Activated CD8-positive, alpha-beta memory T cell treated with anti-CD3 and anti-CD28 coated beads for 1 hour (primary cell): ENCODE measurements at places on chromosomes 11 and 22.

DNA sequence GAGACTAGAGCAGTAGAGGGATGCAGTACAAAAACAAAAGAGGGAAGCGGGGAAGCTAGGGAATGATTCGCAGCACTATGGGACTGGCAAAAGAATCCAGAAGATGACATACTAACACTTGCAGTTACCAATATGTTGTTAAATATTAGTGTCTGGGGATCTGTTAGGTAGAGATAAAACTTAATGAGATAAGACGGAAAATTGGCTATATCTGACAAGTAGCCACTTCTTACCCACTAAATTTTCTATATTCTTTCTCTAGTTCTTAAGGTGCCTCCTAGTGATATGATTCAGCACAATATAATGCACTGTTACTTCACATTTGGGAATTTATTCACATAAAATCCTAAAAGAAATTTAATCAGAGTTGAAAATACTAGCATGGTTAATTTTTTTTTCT, 30.8 kb downstream of the CCDC90B start:
- DNase-seq = no peak

DNA sequence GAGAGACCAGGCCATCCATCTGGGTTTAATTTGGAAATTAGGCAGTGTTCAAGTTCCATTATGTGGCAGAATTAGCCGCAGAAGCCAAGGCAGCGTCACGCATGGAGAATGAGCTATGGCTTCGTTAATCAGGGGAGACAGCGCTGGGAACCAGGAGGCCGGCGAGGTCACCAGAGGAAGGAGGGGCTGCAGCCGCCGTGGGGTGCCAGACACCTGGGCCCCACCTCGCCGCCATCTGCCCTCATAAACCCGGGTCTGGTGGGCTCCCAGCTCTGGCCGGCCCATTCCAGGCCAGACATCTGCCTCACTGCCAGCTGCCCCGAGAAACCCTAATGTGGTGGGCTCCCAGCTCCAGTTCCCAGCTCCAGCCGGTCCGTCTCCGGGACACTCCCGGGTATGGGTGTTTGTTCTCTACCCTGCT, 676.9 kb downstream of the BRD1 start:
- DNase-seq = no peak

DNA sequence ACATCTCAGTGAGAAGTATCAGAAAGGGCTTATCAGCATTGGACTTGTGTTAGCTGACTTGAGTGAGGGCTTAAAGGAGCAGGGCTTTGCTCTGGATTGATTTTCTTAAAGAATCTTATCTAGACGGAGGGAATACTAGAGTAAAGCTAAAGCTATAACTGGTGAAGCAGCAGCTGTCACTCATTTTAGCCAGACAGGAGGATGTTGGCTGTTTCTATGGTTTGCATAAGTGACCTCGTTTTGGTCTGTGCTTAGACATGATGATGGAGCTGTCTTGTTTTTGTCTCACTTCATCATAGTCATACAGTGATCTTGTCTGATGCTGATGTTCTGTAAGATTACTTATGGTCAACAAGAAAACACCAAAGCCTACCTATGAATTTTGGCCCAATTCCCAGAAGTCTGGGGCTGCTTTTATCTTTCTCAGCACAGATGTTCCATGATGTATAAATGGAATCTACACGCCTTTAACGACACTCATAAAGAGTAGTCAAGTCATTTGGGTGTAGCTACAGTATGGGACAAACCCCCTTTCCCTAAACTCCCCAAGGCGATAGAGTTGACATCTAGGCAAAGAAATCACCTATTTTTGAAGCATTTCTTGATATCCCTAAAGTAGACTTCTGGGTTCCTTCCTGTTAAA, 77.5 kb upstream of the UCP3 start:
- no peak for DNase-seq

- no peak for DNase-seq
Measured at GRCh38 chr11:102488208-102488607, 35.6 kb upstream of the TMEM123 start.

- DNase-seq = no peak
Measured at GRCh38 chr11:71247551-71248250, 4.7 kb downstream of the SHANK2 start.

- DNase-seq = no peak
Measured at GRCh38 chr11:122513997-122514396, 141.5 kb upstream of the UBASH3B start.

DNA sequence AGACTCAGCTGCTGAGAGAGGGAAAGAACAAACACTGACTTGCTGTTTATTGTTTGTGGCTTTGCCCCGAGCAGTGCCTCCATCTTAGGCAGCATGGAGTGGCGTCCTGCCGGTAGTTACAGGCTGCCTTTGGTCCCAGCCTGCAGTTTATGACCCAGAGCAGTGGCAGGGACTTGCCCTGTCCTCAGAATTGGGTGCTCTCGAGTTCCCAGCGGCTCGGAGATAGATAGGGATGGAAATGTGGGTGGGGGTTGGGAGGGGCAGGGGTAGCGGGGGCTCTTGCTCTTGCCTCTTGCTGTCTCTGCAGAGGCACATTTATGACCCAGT, 3.1 kb downstream of the ALX4 start:
- DNase-seq = no peak

DNA sequence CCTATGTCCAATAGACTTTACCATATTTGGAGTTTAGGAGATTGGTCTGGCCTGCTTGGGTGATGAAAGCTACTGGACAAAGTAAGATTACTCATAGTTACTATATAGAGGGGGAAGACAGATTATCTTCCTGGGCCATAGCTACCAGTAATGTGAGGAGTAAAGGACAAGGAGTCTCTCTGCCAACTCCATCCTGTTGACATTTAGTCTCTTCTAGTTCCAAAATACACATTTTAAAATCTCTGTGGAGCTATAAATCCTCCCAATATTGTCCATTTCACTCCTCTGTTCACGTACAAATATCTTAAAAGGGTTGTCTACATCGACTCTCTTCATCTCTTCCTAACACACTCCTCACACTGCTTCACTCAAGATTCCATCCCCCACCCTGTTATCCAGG, 1.1 kb upstream of the OR51D1 start:
- DNase-seq = no peak

DNA sequence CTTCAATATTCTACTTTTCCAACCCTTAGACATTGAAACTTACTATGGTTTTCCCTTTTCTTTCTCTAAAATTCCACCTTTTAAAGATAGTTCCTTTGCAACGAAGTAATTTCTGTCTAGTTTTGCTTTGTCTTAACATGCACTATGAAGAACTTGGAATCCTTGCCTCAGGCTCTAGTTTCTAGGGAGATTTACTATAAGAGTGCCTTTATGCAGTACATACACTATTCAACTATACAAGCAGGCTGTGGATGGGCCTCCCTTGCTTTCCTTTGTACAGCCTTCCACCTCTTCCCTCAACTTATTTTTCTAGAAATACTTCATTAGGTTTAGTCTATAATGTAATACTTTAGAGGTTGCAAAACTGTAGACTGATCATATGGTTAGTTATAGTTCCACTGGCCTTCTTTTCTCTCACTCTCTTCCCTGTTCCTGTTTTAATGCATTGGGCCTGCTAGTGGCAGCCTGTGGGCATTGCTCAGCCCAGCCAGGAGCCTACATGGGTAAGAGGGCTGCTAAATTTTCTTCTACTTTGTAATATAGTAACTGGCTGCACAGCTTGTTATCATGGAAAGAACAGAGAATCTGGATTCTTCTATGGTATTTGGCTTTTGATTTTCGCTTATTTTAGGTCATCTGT, 100.2 kb downstream of the C11orf87 start:
- DNase-seq = no peak

- DNase-seq = no peak
Measured at GRCh38 chr11:105357764-105358163, 218.2 kb upstream of the CARD18 start.

DNA sequence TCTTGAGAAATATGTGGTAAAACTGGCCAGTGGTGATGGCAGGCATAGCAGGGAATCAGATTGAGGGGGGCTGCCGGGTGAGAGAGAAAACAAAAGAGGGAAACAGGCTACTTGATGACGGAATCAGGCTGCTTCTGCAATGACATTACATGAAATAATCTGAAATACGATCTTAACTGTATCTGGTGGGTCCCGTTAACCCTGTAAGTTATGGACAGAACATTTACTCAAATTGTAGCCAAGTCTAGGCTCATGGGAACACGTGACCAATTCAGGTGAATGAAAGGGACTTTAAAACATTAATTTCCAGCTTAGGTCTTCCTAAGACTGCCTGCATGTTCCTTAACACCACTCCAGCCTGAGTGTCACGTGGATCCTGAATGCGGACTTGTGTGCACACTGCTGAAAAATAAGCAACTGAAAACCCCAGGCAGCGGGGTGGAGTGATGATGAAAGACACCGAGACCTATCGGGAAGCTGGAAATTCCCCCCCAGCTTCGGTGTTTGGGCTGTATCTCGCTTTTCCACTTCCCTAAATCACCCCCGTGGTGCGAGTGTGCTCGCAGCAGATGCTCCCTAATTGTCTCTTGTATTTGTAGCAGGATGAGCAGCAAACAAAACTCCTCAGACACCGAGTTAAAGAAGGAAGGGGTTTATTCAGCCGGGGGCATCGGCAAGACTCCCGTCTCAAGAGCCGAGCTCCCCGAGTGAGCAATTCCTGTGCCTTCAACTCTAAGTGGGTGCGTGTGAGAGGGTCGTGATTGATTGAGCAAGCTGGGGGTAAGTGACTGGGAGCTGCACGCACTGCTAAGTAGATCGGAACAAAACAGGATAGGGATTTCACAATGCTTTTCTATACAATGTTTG, 145.0 kb upstream of the GRK3 start:
- no peak for DNase-seq

DNA sequence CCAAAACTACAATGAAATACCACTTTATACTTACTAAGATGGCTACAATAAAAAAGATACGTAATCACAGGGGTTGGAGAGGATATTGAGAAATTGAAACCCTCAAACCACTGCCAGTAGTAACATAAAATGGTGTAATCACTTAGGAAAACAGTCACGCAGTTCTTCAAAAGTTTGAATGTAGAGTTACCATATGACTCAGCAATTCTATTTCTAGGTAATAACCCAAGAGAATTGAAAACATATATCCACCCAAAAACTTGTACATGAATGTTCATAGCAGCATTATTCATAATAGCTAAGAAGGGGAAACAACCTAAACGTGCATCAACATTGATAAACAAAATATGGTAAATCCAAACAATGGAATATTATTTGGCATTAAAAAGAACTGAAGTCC, 24.4 kb upstream of the PSMA1 start:
- DNase-seq = no peak

GRCh38 chr11:114785820-114786219, 107.5 kb downstream of the NXPE2 start:
- DNase-seq = no peak

GRCh38 chr11:128884703-128885338, 6.3 kb upstream of the KCNJ5 start:
- DNase-seq = peak; percentile 24

DNA sequence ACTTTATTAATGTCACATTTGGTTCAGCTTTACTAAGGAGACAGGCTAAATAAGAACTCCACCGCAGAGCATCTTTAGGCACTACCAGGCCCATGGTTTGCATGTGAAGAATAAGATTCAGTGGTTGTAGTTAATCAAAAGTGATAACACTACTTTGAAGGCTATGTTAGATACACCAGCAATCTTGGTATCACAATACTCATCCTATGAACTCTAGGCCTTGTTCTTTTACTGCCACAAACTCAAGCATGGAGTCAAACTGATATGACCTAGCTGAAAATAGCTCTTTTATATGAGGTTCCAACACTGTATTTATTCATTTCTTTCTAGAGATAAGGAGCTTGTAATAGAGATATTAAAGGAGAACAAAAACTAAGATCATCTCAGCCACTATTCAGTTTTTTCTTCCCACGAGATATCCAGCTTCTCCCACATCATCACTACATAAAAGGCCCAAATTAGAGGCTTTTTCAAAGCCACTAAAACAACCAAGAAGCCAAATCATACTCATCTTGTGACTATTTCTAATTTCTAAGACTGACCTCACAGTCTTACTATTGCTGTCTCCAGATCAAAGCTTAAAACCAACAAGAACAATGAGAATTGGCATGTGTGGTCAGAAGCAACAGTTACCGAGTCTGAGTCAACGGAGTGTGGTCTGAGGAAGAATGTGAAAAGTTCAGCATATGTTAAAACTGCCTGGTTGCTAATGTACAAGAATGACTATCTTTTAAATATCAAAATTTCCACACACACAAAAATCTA, 25.1 kb upstream of the GUCY1A2 start:
- no peak for DNase-seq

DNA sequence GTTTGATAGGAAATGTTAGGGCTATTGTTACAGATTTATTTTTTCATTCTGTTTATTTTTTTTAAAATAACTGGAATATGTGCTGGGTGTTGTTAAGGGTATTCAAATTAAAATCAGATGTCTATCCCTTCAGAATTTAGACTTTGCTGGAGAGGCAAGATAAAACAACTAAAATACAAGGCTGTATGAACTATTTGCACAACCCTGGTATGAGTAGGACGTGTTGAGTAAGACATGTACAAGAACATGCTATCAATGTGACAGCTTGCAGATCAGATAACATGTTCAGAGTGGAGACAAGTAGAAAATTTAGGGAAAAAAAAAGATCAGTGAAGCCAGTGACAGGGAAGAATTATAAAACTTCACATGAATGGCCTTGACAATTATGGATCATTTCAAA, 853.5 kb downstream of the METTL15 start:
- DNase-seq = no peak

DNA sequence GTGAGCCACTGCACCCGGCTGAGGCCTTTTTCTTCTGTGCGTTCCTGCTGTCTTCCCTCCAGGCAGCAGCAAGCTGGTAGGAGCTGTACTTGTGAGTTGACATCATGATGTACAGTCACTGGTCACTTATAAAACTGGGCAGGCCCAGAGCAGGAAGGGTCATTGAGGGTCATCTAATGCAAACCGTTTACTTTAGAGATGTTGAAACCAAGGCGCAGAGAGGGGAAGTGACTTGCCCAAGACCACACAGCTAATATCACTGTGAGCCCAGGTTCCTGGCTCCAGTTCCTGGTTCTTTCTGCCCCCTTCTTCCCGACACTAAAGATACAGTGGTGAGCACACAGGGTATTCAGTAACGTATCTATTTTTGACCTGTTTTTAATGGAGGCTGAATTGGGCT, 27.3 kb downstream of the PTPRJ start:
- no peak for DNase-seq

DNA sequence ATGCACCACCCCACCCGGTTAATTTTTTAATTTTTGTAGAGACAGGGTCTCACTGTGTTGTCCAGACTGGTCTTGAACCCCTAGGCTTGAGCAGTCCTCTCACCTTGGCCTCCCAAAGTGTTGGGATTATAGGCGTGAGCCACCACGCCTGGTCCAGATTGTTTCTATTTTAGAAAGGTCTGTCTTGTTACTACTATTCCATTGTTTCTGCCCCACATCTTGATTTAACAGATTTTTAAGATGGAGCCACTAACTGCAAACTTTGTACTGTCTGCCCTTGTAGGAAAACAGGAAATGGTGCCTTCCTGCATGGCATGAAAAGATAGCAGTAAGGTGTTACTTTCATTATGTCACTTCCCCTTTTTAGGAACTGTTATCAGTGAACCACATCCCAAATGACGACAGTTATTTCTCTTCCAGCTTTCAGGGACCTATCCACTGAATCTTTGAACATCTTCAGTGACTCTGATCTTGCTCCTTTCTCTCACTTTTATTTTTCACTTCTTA, 23.2 kb downstream of the TAF1D start:
- no peak for DNase-seq
